Cardiac muscle cell (in vitro differentiated cells and primary cell): ENCODE measurements at places on chromosomes 16 and 17. TPM values are rescaled to one million over a fixed set of nuclear protein-coding genes. Genes with fewer than 3 reads are reported as not detected.

Gene TEX14
- 0.25 and 0.60 TPM in 2 replicates for total RNA-seq

Gene ZNF771
- total RNA-seq = 29.1 and 31.5 TPM in 2 replicates

GRCh38 chr17:6179017-6179416 lies 108.8 kb downstream of the WSCD1 start:
- no peak overlapping the region for H3K4me3 ChIP-seq
- DNase-seq = no peak
- H3K36me3 ChIP-seq = no peaks in the 10 kb centered on the region

DNA sequence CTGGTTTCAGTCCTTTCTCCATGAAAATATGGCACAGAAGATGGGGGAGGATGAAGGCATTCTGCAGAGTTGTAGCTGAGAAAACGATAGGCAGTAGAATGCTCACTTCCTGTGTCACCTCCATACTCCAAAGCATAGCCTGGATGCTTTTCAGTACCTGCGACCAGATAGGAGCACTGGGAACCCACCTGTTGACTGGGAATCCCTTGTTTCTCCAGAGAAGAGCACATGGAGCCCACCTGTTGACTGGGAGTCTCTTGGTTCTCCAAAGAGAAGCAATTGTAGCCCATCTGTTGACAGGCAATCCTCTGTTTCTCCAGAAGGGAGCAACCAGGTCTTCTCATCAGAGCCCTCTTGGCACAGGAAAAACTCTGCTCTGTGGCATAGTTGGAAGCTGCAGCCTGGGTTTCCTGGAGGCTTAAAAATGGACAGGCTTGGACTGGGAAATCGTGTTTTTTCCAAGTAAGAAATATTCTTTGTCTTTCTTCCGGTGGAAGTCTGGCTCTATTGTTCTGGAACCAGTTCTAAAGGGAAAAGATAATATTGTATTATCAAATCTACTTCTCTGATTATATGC lies 13.2 kb downstream of the TERF2IP start:
- no peak overlapping the region for H3K27ac ChIP-seq
- H3K4me1 ChIP-seq = no peaks in the 10 kb centered on the region
- DNase-seq = no peak
- peaks cover 26% of the 10 kb centered on the region for H3K36me3 ChIP-seq
- no peaks in the 10 kb centered on the region for H3K27me3 ChIP-seq
- H3K4me3 ChIP-seq = no peak overlapping the region
